ENCODE measurements at places on chromosomes 6 and 20.
A peak's percentile ranks its signal among the peaks of the same experiment; 100 is the strongest.

GRCh38 chr6:32153564-32154513, at the start of gene PPT2:
Gene PPT2, plus strand, starts transcription at chr6:32154141. Its CDS starts 454 bp downstream, at chr6:32154595.
- DNase-seq, result peak; percentile 82

DNA sequence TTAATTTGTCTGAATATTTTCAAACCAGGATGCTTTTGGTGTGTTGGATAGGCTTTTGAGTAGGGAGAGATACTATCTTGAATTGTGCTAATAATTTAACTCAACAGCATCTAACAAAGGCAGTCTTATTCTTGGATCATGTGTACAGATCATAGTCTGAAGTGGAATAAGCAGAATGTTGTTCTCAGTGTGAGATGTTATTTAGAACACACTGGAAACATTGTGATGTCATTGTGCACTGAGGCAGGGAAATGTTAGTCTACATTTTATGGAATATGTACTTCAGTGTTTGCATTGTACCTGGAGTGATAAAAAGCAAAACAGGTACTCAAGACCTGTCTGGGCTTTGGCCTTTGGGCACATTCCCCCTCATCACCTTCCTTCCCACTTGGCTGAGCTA, 35.0 kb downstream of the RNF144B start:
- DNase-seq, result no peak

DNA sequence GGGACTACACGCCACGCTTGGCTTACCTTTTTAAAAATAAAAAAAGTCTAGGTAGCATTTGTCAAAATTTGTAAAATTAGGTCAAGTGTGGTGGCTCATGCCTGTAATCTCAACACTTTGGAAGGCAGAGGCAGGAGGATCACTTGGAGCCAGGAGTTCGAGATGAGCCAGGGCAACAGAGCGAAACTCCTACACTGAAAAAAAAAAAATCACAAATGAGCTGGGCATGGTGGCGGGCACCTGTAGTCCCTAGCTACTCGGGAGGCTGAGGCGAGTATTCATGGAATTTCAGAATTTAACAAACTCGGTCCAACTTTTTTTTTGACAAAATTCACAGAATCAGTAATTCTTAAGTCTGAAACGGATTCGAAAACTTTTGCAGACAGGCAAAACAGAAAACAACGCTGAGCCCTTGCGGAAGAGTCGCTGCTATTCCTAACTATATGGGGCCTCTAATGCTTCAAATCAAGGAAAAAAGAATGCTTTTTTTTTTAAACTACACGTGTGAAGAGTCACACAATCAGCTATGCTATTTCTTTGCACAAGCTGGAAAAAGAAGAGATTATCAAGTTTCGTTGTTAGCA, 62.9 kb downstream of the GTF2H5 start:
- no peak for DNase-seq

GRCh38 chr20:50918403-50918802, 12.8 kb downstream of the ADNP start:
- DNase-seq, result no peak

DNA sequence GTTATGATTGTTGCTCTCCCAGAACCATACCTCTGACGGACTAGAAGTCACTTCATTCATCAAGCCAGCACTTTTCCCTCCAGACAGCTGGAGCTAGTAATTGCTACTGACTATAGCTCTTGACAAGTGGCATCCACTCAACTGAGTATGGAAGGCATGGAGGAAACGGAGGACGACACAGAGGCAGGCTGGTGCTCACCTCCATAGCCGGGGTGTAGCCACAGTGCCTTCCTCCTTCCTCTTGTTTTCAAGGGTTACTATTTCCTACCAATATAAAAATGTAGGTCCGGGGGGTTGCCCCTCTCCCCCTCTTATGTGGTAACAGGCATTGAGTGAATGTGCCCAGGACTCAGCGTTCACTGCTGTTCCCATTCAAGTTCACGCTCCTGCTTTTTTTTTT, 23.5 kb upstream of the FOXC1 start:
- no peak for DNase-seq

- no peak for DNase-seq
Observed at GRCh38 chr6:11994875-11995461, 17.1 kb upstream of the HIVEP1 start.

DNA sequence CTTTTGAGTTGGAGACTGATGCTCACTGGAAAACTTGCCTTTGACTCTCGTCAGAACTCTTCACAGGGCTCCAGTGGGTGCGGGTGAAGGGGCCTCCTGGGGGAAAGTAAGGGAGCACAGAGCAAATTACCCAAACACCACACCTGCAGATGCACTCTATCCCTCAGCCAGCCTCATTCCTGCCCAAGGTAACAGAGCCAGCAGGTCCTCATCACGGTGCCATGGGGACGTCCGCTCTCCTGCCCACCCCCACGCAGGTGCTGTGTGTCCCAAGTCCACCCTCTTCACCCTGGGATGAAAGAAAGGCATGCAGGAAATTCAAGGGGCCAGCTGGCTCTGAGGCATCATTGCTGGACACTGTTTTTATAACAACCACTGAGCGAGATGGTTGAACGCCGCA, 269.0 kb downstream of the SMOC2 start:
- no peak for DNase-seq

GRCh38 chr6:33193619-33194018, 1.4 kb upstream of the COL11A2 start:
- no peak for DNase-seq

- peak; percentile 20 for DNase-seq
Observed at GRCh38 chr6:53035549-53036213, 29.5 kb upstream of the FBXO9 start.

- DNase-seq, result no peak
Observed at GRCh38 chr6:2476376-2476775, 231.0 kb upstream of the GMDS start.

GRCh38 chr6:166277018-166277417, 31.2 kb downstream of the PRR18 start:
- DNase-seq, result peak; percentile 32

GRCh38 chr20:38633577-38634093, 32.0 kb downstream of the ARHGAP40 start:
- DNase-seq, result no peak

GRCh38 chr20:44728801-44729443, 13.8 kb downstream of the CCN5 start:
- DNase-seq, result no peak

- no peak for DNase-seq
Observed at GRCh38 chr6:5190507-5190906, 70.2 kb downstream of the LYRM4 start.

DNA sequence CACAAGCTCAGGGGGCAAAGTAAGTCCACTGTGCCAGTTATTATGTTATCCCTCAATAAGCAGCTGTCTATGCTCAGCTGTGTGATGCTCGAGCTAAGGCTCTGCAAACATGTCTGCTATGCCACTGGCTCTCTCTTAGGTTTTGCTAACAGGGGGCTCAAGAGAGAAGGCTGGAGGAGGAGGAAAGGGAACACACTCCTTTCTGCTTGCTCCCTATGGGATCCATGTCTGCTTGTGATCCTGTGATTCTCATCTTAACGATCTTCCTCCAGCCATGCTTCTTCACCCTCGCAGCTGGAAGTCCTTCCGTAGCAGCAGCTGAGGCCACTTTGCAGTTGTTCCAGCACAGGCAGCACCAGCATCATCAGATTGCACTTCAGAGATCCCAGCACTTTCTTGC, 37.0 kb upstream of the IGF2R start:
- DNase-seq, result no peak

- DNase-seq, result no peak
Observed at GRCh38 chr20:62143957-62144825, 622 bp downstream of the SS18L1 start.

DNA sequence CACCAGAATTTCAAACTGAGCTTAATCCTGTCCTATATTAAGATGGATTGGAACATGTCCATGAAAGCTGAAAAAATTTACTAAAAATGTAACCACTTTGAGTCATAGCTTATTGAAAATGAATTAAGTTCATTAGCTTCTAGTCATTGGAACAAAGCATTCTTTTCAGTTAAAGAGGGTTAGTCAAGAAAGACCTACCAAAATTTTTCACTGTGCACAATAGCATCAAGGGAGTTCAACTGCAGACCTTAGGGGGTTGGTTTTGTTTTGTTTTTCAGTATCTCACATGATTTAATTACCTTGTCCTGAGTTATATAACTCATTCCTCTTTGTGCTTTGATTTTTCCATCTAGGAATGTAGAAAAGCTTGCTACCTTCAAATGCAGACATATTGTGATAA, 2.8 kb downstream of the SLC2A12 start:
- DNase-seq, result no peak

- DNase-seq, result no peak
Observed at GRCh38 chr6:53643481-53643965, 22.0 kb downstream of the KLHL31 start.

DNA sequence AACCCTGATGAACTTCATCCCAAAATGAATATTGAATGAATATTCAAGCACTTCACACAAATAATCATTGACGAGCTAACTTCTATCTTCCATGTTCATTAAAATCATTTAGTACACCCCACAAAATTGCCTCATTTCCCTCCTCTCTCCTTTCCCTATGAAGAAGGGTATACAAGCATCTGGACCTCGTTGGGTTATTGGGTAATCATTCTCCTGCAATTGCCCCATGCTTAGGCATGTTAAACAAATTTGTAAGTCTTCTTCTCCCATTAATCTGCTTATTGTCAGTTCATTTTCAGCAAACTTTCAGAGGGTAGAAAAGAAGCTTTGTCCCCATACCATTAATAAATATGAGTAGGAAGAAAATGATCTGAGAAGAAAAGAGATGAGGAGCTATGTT, 27.6 kb downstream of the PRKN start:
- DNase-seq, result no peak

DNA sequence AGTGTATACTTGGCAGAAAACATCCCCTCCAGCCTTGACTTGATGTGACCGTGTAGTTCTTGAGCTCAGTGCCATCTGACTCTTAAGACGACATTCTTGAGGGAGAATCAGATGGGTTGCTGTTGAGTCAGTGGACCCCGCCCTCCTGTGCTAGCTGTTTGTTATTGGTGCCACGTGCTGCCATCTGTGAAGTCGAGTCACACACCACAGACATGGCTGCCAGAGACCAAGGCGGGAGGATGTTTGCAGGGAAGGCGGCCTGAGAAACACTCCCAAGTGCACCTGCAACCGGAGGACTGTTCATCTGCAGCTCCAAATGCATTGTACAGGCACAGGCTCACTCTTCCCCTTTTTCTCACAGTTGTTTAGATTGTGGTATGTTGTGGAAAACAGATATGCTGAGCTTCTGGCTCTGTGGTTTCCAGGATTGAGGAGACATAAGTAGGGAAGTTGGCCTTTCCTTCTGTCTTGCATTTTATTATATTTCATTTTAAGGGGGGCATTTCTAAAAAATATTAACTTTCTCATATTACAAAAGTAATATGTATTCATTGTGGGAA, 345.3 kb upstream of the ZFP64 start:
- no peak for DNase-seq

DNA sequence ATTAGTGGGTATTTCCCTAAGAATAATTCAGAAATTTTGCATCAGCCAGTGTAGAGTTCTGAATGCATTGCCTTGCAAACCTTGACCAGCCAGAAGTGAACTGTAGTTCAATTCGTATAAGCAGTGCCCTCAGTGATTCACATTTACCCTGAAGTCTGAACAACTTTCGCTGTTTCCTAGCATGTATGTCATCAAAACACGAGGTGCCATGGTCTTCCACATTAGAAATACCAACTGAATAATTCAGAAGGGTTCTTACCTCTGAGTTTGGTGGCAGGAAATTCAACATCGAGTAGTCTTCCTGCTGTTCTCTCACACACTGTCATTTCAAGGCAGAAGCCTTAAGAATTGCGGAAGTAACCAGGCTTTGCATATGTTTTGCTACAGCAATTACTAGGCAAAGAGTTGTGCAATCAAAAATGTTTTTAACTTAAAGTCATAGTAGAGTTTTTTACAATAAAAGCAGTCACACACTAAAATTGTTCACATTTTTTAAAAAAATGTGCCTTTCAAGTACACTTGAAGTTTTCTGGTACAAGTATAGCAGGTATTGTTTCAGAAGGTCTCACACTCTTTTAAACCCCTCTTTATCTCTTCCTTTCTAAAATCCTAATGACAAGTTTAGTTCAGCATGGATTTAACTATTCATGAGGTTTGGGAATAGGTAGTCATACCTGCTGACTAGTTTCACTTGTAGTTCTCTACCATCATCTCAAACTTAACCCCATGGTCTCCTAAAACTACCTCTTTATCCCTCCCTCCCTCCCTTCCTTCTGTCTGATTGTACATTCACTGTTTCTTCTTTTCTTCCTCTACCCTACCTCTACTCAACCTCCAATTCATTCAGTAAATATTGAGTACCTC, 118.3 kb downstream of the STXBP5 start:
- no peak for DNase-seq

DNA sequence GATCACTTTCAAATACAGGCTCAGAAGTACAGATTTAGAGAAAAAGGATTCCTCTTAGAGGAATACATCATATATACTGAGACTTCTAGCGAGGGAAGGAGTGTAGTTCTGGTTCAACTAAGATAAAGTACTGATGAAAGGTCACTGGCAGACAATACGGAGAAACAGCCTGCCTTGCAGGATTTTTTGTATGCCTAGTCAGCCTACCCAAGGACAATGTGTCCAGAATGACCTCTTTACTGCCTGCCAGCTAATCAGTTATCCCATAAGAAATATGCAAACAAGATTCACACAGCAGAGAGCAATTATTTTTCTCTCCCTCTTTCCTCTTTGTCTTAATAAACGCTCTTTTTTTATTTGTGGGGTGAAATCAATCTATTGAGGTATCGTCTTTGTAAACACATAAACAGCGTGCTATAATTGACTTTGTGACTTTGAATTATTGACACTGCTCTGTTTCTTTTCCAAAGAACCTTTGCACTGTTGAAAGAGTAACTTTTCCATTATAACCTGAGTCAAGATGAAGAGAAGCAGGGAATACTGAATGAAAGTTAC, 1.4 kb upstream of the TSPYL4 start:
- no peak for DNase-seq

- no peak for DNase-seq
Observed at GRCh38 chr20:47620808-47621805, 119.4 kb downstream of the NCOA3 start.
